ENCODE measurements at places on chromosomes 2 and 18.

DNA sequence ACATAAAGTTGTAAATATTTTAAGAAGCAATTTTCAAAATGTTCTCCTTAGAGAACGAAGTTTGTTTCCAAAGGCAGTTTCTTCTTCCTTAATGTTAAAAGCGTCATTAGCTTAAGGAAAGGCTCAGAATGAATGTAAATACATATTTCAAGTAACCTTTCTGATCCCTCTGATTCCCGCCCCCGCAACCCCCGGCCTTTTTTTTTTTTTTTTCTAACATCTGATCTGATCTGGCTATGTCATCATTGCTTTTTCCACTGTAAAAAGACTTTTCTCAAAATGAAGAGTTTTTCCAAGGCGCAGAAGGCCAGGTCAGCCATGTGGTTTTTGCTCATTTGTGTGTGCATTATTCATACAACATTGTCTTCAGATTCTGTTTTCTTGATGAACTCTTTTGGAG is 57.1 kb upstream of the MEIS1 start:
- no peak for DNase-seq

- DNase-seq: no peak
Observed at GRCh38 chr18:77461062-77461688, 211.5 kb downstream of the GALR1 start.

DNA sequence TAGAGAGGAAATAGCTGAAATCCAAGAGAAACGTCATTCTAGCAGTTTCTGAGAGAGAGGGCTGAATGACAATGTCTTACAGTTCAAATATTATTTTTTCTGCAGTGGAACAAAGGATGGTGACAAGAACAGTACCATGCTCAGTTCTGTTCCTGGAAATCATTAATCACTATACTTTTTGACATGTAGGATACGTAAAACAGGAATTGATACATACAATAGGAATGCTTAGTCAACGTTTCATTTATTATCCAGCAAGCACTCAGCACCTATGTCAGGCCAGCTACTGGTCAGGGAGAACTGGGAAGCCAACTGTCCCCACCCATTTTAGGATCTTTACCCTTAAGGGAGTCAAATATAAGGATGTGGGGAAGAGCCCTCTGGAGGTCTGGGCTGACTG is 114.7 kb downstream of the DHRS9 start:
- DNase-seq: no peak

- DNase-seq: no peak
Observed at GRCh38 chr2:241198381-241199279, 10.2 kb downstream of the ANO7 start.

DNA sequence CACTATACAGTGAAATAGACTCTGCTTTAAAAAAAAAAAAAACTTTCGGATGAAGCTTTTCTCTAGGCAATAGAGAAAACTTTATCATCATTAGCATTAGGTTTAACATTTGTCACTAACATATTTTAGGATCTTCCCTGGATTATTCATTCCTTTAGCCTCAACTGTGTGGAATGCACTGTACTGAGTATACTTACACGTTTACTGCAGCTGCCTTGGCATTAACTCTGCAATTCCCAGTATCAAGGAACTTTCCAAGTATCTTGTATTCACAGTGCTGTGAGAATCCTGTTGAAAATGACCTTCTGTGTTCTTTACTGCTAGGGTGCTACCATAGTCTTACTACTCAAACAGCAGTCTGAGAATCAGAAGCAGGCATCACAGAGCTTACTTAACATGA is 328.2 kb upstream of the COL3A1 start:
- no peak for DNase-seq

DNA sequence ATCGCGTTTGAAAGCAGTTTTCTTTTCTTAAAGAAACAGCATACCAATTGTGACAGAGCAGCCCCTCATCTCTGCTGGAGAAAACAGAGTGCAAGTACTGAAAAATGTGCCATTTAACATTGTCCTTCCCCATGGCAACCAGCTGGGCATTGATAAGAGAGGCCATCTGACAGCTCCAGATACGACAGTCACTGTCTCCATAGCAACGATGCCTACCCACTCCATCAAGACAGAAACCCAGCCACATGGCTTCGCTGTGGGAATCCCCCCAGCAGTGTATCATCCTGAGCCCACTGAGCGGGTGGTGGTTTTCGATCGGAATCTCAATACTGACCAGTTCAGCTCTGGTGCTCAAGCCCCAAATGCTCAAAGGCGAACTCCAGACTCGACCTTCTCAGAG is 9.5 kb downstream of the GRHL1 start:
- DNase-seq: no peak

DNA sequence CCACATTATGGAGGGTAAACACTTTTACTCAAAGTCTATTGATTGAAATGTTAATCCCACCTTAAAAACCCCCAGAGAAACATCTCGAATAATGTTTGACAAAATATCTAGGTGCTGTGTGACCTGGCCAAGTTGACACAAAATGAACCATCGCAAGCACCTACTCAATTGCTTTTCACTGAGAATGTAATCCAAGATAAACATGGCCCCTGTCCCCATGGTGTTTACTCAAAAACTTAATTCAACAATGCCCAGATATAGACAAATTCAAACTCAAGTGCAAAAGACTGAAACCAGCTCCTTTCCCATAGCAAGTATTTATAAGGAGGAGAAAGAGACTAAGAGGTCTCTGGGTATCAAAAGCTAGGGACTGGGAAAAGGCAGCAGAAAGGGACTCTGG is 15.0 kb upstream of the ACMSD start:
- no peak for DNase-seq

DNA sequence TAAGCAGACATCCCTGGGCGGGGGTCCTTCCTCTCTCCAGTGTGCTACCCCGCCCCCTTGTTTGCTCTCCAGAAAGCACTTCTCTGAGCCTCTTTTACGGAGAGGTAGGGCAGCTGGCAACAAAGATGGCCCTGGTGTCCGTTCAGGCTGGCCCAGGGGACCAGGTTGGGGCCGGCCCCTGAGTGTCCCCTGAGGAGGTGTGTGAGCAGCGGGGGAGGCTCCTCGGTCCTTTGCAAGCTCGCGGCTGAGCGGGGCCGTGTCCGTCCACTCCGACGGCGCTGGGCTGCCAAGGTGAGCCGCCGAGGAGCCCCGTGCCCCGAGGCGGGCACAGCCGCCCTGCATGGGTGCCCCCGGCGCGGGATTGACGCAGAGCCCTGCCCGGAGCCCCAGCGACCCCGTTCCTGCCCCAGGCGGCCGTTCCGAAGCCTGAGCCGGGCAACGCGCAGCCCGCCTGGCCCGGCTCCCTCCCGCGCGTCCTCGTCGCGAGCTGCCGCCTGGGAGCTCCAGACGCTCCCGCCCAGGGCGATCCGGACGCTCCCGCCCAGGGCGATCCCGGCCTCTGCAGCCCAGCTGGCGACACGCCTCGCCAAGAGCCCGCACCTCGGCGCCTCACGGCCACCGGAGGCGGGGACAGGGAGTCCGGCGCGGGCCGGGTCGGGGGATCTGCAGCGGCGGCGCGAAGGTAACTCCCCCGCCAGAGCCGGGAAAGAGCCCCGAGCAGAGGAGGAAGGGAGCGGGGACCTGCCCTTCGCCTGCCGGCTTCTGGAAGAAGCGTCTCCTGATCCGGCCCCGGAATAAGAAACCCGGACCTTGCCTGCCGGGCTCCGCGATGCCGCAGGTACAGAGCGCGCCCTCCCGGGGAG is at the start of gene PROKR1:
Gene PROKR1 (plus strand): TSS at position 569 of the 863 bp plus-strand sequence. CDS start 2,243 bp downstream, outside the sequence.
- DNase-seq: no peak

- no peak for DNase-seq
Observed at GRCh38 chr2:239285071-239285931, 115.5 kb downstream of the HDAC4 start.

DNA sequence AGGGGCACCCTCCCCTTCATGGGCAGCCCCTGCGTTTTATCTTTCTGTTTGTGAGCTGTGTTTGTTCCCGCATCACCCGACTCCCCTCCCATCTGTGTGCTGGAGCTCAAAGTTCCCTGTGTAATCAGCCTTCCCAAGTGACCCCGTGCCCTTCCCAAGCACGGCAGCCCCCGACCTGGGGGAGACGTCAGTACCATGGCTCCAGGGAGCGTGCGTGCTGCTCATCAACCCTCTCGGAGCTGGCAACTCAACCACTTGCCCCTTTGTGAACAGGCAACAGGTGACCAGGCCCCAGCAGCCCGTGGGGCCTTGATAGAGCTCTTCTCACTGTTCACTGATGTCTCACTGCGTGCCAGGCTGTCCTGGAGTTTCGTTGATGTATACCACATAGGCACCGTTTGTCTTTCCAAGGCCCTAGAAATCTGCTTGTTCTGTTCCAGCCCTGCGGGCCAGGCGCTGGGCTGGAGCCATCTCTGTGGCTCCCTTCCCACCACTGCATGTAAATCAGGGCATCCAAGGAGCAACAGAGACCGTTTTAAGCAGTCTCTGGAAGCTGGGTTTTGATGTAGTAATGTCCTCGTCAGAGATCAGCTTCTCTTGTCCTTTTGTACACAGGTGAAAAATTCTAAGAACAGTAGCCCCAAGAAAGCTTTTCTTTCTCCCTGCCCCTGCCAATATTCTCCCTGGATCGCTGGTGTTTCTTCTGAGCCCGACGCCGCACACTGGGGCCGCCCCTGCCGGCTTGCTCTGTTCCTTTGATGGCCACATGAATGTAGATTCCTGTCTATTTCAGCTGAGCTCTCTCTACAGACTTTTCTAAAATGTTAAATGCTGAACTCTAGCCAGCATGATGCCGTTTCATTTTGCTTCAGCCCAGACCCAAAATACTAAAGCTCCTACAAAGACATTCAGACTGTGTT is 107.0 kb upstream of the PTPRM start:
- DNase-seq: no peak

DNA sequence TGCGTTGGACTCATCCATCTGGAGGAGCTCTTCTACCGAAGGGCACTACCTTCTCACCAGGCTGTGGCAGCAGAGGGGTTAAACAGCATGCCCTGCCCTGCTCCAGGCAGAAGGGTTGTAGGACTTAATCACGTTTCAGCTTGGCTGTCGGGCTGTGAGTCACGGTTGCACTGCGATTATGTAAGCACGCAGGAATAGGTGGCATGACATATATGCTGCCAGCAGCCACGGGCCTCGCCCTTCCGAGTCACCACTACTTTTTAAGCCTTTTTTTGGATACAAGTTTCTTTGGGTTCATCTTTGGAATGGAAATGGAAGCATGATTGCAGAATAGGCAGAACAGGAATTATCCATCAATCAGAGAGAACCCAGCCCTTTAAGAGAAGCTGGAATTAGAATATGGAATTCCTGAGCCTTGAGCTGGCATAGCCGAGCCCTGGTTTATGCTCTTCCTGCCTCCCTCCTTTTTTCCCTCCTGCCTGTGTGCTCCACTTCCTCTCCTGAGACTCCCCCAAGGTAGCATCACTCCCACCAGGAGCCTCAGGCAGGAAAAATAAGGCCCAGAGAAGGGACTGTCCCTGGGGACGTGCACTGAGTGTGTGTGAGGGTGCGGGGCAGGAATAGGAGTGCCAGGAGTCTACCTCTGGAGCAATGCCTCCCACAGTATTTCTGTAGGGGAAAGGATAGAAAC is 86.8 kb downstream of the SEMA4F start:
- no peak for DNase-seq

- no peak for DNase-seq
Observed at GRCh38 chr2:28228434-28228995, 164.1 kb upstream of the FOSL2 start.

DNA sequence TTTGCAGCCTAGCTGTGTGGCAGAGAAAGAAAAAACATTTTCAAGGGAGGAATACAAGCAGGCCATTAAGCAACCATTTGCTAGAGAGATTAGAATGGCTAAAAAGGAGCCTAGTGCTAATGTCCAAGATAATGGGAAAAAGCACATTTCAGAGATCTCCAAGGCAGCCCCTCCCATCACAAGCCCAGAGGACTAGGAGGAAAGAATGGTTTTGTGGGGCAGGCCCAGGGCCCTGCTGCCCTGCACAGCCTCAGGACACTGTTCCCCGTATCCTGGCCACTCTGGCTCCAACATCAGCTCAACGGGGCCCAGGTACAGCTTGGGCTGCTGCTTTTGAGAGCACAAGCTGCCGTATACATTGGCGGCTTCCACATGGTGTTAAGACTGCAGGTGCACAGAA is 16.5 kb upstream of the GBX2 start:
- no peak for DNase-seq

- DNase-seq: no peak
Observed at GRCh38 chr2:172101821-172102390, 794 bp downstream of the DLX2 start.

GRCh38 chr18:35578481-35578880 is 3.1 kb upstream of the GALNT1 start:
- no peak for DNase-seq

- DNase-seq: no peak
Observed at GRCh38 chr2:232146294-232146693, 184.8 kb downstream of the DIS3L2 start.

DNA sequence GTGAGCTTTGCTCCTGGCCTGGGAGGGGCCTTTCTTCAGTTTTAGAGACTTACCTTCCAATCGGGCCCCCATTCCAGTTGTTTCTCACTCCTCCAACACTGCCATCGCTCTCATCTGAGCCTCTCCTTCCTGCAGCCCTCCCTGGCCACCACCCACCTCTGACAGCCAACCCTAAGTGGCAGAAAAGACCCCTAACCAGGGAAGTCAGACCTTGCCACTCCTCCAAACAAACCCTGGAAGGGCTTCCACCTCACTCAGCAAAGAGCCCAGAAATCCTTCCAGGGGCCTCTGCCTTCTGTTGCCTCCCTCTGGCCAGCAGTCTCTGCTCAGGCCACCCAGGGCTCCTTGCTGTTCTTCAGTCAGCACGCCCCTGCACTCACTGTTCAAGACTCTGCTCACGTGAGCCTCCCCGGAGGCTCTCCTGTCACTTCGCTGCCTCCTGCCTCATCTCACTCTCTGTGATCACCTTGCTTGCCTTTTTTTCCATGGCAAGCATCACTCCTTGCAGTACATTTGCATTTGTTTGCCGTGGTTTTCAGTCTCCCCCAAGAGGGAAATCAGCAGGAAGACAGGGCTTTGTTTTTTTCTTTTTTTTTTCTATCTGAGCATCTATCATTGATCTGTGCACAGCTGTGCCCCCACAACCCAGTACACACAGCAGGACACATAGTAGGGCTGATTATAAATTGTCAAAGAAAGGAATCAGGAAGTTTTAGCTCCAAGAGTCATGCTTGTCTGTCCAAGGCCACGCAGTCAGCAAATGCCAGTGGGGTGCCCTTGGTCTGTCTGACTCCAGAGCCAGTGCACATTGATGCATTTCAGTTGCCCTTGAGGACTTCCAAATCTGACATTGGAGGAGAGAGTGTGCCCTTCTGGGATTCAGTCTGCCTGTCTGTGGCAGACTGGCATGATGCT is 83.9 kb downstream of the INHBB start:
- DNase-seq: no peak

- DNase-seq: no peak
Observed at GRCh38 chr2:152336854-152337510, 2.0 kb downstream of the FMNL2 start.

DNA sequence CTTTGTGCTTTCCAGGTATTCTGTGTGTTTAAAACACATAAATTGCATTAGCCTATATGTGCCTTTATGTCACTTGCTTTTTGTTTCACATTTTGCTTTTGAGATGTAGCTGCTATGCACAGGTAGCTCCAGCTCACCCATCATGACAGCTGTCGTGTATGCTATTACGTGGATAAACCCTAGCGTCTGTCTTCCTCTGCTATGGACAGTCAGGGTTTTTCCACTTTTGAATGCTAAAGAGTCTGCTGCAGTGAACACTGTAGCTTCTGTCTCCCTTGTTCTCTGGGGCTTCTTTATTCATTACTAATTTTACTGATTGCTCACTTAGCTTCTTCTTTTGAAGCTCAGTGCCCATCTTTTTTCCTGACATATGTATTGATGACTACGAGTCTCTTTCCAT is 24.7 kb upstream of the MBP start:
- no peak for DNase-seq

Data from stimulated activated CD8-positive, alpha-beta memory T cell treated with anti-CD3 and anti-CD28 coated beads, Interleukin-15, amount 100 ng/mL, for 4 hours (primary cell).